ENCODE measurements at places on chromosomes 7 and 10.

DNA sequence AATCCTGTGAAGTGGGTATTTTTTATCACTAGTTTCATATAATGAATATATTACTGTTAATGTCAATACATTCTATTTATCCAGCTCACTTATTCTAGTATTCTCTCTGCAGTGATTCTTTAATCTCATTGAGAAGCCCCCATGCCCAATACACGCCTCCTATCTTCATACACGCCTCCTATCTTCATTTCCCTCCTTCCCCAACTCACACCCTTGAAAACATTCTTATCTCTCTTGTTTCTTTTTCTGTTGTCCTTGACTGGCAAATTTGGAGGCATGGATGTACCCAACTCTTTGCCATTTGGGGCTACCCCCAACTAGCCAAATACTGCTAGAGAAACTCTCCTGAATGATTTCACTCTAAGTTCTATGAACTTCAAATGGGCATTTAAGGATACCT, 40.5 kb downstream of the ST8SIA6 start:
- no peak for DNase-seq
- H3K4me1 ChIP-seq = no peaks in the 10 kb centered on the region
- H3K27me3 ChIP-seq = no peaks in the 10 kb centered on the region

GRCh38 chr7:29794959-29795629, 11.2 kb upstream of the WIPF3 start:
- H3K27me3 ChIP-seq = no peaks in the 10 kb centered on the region
- no peaks in the 10 kb centered on the region for H3K4me1 ChIP-seq
- H3K4me3 ChIP-seq = no peak overlapping the region

DNA sequence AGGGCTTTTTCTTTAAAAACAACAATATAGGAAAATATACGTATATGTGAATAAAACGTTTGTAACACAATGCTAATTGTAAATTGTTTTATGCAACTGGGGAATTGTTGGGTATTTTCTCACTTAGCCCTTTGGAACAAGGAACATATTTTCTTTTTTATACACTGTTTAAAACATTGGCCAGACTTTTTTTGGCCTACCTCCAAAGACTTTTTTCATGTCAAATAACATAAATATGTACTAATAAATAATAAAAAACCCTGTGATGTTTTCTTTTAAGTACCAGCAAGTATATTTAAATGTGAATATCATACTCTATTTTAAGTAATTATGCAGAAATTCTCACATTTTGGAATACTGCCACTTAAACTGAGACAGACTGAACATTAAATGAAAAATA, 15.7 kb downstream of the TMEM106B start:
- no peak overlapping the region for H3K4me3 ChIP-seq
- no peak for DNase-seq
- no peak overlapping the region for H3K27ac ChIP-seq
- peaks cover 49% of the 10 kb centered on the region for H3K36me3 ChIP-seq

DNA sequence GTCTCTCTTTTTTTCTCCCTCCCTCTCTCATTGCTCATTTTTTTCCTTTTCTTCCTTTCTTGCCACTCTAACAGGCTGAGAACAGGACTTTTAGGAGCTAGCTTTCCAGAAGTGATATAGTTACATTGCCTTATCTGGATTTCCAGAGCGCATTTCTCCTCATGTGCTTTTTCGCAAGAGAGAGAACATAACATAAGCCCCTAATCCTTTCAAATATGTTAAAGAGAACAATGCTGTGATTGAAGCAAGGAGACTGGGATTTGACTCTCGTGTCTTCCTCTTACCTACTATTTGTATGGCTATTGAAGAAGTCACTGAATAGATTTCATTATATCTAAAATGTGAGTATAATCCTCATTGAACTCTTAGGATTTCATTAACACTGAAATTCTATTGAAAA, 101.2 kb upstream of the PRPS1L1 start:
- no peaks in the 10 kb centered on the region for H3K27me3 ChIP-seq
- H3K36me3 ChIP-seq = no peaks in the 10 kb centered on the region
- no peak overlapping the region for H3K4me3 ChIP-seq
- DNase-seq = no peak
- H3K4me1 ChIP-seq = no peaks in the 10 kb centered on the region
- no peak overlapping the region for H3K27ac ChIP-seq

DNA sequence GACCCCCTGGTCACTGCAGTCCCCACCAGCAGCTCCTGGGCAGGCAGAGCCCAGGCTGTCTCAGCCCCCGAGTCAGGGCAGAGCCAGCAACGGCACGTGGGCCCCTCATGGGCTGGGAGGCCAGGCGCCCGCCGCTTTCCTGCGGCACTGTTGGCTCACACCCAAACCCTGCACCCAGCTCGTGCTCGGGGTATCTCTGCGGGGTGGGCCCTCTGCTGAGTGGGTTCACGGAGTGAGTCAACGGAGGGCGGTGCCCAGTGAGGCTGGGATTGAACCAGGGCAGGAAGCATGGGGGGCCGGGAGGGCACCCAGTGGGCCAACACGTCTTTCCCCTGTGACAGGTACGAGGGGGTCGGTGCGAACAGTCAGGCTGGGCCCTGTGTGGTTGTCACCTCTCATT, 28.9 kb downstream of the ADAP1 start:
- H3K36me3 ChIP-seq = no peaks in the 10 kb centered on the region
- no peak overlapping the region for H3K4me3 ChIP-seq
- no peaks in the 10 kb centered on the region for H3K27me3 ChIP-seq
- no peak for DNase-seq
- no peak overlapping the region for H3K27ac ChIP-seq
- peaks cover 57% of the 10 kb centered on the region for H3K4me1 ChIP-seq

GRCh38 chr10:2926918-2927660, 140.3 kb upstream of the PFKP start:
- peaks cover 11% of the 10 kb centered on the region for H3K4me1 ChIP-seq
- no peaks in the 10 kb centered on the region for H3K27me3 ChIP-seq
- no peak overlapping the region for H3K4me3 ChIP-seq
- DNase-seq = no peak
